ENCODE measurements at places on chromosomes 12 and 14.

DNA sequence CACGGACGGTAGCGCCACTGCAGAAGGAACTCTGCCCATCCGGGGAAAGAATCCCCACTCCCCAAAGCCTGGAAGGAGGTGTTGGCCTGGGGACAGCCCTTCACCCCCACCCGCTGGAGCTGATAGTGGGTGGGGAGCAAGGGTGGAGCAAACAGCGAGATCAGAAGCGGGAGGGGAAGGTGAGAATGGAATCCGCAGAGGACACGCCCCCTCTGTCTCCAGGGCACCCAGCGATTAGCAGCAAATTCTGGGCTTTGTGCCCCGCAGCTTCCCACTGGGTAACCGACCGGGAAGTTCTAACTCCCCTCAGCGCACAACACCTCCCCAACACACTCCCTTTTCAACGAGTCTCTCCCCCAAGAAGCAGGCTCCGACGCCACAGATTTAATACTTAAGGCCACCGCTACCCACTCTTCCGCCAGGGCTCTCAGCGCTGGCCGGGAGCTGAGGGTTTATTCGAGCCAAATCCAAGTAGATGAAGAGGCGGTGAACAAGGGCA is 1.4 kb downstream of the SLC25A29 start:
- no peak for DNase-seq

- no peak for DNase-seq
Observed at GRCh38 chr12:106133136-106134087, 5.3 kb downstream of the NUAK1 start.

DNA sequence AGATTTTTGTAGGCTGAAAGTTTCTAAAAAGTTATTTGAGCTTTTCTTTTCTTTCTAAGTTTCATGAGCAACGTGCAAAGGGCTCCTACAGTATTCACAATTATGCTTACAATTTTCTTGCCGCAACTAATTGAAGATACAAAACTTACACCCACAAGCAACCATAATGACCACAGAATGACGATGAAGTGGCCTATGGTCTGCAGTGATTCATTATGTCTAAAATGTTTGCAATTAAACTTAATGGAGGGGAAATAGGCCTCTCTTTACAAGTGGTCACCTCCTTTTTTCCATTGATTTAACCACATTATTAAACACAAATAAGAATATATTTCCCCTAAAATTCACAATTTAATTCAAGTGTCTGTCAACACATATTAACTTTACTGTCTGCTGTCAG is 732.6 kb upstream of the FLRT2 start:
- no peak for DNase-seq

- DNase-seq = no peak
Observed at GRCh38 chr12:66629138-66629870, 49.6 kb downstream of the GRIP1 start.

GRCh38 chr14:24597403-24597802 is 12.1 kb downstream of the GZMH start:
- no peak for DNase-seq

Measured in AG04450 (cell line).